GM12878 (cell line): ENCODE measurements at places on chromosomes 7 and 10. TPM values are rescaled to one million over a fixed set of nuclear protein-coding genes. Genes with fewer than 3 reads are reported as not detected.

DNA sequence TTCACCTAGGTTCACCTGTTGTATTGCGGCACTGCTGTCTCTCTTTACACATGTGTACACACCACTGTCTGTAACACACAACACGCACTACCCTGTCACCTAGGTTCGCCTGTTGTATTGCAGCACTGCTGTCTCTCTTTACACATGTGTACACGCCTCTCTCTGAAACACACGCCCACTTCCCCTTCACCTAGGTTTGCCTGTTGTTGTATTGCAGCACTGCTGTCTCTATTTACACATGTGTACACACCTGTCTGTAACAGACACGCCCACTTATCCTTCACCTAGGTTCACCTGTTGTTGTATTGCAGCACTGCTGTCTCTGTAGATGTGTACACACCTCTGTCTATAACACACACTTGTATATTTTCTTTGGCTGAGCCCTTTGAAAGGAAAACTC, 51.5 kb downstream of the WDR37 start:
- no peak for DNase-seq

GRCh38 chr7:30510124-30511075, 5.8 kb upstream of the GGCT start:
- no peak for DNase-seq

- DNase-seq = no peak
Observed at GRCh38 chr7:145169908-145170307, 334.1 kb upstream of the TPK1 start.

GRCh38 chr10:110462166-110463095, 35.3 kb upstream of the DUSP5 start:
- no peak for DNase-seq

GRCh38 chr10:51077507-51077906, 3.2 kb downstream of the PRKG1 start:
- DNase-seq = no peak

DNA sequence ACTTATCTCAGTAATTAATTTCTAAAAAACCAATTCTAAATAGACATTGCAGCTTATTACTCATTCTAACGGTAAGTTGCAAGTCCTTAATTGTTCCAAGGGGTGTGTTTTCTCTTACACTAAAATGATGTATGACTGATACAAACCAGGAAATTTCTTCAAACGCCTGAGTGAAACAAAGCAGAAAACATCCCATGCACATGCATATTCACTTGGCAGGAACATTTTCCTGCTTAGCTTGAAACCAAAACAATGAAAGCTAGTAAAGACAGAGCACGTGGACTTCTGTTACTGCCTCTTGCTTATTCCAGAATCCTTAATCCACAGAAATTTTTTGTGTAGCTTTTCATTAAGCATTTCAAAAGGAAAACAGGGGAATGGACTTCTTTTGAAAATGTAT, 187.7 kb downstream of the MTERF1 start:
- no peak for DNase-seq

GRCh38 chr10:29443745-29444523, 155.1 kb downstream of the LYZL1 start:
- no peak for DNase-seq

DNA sequence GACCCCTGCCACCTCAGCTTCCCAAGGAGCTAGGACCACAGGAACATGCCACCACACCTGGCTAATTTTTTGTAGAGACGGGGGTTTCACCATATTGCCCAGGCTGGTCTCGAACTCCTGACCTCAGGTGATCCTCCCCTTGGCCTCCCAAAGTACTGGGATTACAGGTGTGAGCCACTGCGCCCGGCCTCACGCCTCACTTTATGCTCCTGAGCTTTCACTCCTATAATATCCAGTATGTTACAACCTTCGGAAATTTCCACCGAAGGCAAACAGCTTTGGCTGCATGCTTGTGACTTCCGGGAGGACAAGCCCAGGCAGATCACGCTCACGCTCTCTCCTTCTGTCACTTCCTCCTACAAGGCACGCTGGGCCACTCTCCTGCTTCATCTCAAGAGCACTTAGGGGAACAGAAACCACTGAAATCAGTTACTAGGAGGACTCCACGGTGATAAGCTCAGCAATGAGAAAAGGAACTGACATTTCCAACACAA, 4.4 kb upstream of the MAD1L1 start:
- DNase-seq = peak; percentile 96

DNA sequence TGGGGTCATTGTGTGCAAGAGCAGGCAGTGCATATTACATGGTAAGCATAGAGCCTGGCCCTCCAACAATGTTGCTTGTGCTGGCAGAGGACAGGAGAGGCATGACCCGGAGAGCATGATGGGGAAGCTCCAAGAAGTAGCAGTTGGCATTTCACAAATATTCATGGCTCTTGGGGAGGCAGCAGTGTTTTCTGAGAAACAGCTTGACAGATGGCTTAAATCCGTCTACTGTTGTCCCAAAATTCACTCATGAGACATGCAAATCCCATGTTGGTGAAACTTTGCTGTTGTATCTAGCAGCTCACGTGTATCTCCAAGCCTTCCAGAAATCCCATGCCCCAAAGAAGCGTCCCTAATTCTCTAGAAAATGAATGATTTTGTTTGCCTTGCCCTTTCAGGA, 487.0 kb downstream of the SORCS3 start:
- DNase-seq = no peak

Gene AOAH
- total RNA-seq = 1.3 and 1.6 TPM in 2 replicates

Gene ECHDC3
- total RNA-seq = 6.6 and 8.5 TPM in 2 replicates

Gene ATG9B
- 0.36 and 0.48 TPM in 2 replicates for total RNA-seq

Gene RNF32
- 3.2 and 3.7 TPM in 2 replicates for total RNA-seq

Gene OR9A2
- total RNA-seq = not detected in 2 replicates

Gene SLC25A28
- 28.8 and 31.8 TPM in 2 replicates for total RNA-seq

Gene ANLN
- total RNA-seq = 29.1 and 30.3 TPM in 2 replicates

Gene CABCOCO1
- not detected in 2 replicates for total RNA-seq

Gene ELAPOR2
- total RNA-seq = 4.0 and 7.1 TPM in 2 replicates
